ENCODE measurements at places on chromosomes 5 and 9. TPM values are rescaled to one million over a fixed set of nuclear protein-coding genes. Genes with fewer than 3 reads are reported as not detected.

The NRARP gene
- total RNA-seq = 16.3 TPM

The RASEF gene
- total RNA-seq = 0.06 TPM

The FOXD4L4 gene
- total RNA-seq = not detected

The RUFY1 gene
- 40.9 TPM for total RNA-seq

The ATP6V1G1 gene
- total RNA-seq = 70.4 TPM

The DEPDC1B gene
- total RNA-seq = 0.35 TPM

The C6 gene
- 6.8 TPM for total RNA-seq

The CDX1 gene
- 0.35 TPM for total RNA-seq

The LHX6 gene
- 20.9 TPM for total RNA-seq

The PCDHB10 gene
- 1.4 TPM for total RNA-seq

The FNBP1 gene
- 39.5 TPM for total RNA-seq

The POU5F2 gene
- total RNA-seq = 1.9 TPM

The NEURL1B gene
- total RNA-seq = 35.8 TPM

Measured in mesenteric fat pad (tissue), 1 donor.